ENCODE measurements at places on chromosomes 7 and 10.

GRCh38 chr7:104550362-104550761, 222.0 kb downstream of the LHFPL3 start:
- no peak for DNase-seq

- DNase-seq, result no peak
Observed at GRCh38 chr7:29416276-29416937, 147.2 kb upstream of the PRR15 start.

GRCh38 chr10:118725886-118726500, 28.8 kb downstream of the CACUL1 start:
- peak; percentile 16 for DNase-seq

DNA sequence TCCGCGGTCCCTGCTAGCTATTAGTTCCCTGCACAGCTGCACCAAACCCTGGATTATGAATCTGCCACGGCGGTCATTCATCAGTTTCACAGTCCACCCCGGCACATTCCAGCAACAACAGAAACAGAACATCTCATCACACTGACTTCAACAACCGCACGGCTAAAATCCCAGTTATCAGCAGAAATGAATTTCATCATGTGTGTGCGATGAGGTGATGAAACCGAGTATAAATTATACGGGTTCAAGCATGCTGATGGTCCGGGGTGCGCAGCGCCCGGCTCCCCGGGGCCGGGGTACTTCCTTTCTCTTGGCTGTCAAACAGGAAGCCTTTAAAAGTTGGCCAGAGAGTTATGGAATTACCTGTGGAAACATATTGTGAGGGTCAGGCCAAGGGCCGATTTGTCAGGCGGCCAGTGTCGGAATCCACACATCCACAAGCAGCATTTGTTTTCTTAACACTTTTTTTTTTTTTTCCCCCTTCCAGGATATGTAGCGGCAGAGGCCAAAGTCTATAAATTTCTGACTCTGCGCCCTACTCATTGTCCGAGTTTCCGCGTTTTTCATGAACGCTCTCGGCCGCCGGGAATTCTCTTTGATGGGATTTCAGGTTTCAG, 420.9 kb upstream of the MGMT start:
- no peak for DNase-seq

DNA sequence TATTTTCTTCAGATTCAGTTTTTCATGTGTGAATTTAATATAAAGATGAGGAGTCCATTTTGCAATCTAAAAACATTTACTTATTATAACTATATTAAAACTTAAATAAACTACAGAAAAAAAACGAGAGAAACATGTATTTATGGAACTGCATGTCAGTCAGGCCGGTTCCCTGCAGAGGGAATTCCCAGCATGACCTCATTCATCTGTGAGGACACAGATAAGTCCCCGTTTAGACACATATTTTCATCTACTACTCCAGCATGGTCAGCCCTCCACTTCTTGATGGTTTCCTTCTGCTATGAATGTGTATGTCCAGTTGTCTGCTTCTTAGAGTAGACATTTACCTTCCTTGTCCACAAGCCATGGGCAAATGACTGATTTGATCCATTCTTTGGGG, 339.1 kb downstream of the SEMA3D start:
- no peak for DNase-seq

DNA sequence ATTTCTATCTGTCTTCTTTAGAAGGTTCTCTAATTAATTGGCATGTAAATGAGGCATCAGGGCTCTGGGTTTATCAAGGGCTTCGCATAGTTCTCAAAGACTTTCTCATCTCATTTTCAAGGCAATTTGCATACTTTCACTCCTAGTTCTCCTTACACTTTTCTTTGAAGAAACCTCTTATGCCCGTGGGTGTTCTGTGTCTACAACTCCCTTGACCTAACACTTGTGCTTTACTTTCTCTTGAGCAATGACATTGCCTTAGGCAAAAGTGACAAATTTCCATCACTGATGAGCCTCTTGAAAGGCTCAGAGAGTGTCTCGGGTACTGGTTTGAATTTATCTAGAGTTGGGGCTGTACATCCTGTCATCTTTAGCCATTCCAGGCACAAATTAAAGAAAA, 74.7 kb upstream of the ITPRID1 start:
- no peak for DNase-seq

- no peak for DNase-seq
Observed at GRCh38 chr7:100137851-100138760, 10.6 kb upstream of the LAMTOR4 start.

DNA sequence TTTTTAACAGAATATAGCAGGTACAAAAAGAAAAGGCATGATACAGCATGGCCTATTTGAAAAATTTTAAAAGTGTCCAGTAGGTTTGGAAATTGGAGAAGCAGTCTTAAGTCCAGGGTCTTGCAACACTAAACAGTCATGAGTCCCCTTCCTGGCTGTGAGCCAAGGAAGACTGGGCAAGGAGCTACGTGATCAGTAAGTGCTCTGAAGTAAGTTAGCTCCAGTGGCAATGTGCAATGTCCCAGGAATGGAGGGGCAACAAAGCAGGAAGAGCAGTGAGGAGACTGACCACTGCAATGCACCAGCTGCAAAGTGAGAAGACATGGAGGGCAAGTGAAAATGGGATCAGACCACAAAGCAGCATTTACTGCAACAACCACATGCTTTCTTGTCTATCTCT, 72.9 kb upstream of the GRID1 start:
- peak; percentile 89 for DNase-seq

DNA sequence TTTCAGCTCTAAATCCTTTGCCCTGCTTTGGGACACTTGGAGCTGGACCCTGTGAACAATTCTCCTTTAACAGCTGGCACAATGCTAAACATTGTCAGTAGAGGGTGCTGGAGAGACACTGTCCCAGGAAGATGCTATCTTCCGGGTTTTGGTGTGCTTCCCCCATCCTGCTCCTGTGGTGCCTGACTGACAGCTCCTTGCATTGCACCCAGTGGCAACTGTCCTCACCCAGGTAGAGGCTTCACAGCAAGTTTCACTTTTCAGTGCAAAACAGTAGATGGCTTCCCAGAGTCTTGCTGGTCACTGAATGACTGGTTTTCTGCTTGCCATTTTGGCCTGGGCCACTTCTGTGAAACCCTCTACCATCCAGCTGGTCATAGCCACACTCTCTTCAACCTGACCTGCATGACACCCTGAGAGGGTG, 77.3 kb downstream of the CDC14C start:
- no peak for DNase-seq

- no peak for DNase-seq
Observed at GRCh38 chr10:7945034-7945433, 109.5 kb upstream of the GATA3 start.

DNA sequence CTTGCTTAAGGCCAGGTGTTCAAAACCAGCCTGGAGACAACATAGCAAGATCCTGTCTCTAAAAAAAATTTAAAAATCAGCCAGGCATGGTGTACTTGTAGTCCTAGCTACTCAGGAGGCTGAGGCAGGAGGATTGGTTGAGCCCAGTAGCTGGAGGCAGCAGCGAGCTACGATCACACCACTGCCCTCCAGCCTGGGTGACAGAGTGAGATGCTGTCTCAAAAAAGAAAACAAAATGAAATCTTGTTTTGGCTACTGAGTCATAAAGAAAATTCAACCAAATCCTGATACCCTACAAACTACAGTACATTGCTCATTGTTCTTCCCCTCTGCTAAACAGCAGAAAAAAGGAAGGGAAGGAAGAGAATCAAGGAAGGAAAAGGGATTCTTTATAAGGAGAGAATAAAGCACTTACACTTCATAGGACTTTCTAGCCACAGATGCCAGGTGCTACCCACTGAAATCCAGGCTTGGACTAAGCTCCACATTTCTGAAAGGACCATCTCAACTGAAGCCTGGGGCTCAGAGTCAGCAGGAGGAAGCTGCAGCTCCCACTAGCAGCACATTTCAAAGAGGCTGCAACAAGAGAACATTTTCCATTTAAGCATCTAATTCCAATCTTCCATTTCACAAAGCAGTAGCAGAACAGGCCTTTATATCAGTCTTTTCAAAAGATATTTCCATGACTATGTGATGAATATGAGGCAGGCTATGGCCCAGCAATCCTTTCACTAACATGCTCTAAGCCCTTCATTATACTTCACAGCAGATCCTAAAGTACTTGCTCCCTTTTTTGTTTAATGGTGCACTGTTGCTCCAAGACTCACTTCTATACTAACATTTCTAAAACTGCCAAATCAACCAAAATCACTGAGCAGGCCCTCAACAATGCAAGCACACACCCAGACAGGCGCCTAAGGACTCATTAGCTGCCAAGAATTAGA, 13.5 kb downstream of the TNPO3 start:
- no peak for DNase-seq

Data from astrocyte (in vitro differentiated cells and primary cell).